B cell (primary cell): ENCODE measurements at places on chromosomes 2 and 18. TPM values are rescaled to one million over a fixed set of nuclear protein-coding genes. Genes with fewer than 3 reads are reported as not detected.

- DNase-seq, result no peak
These were observed 75.6 kb upstream of the MAPRE2 start for GRCh38 chr18:34965566-34965965.

VAMP8 gene
- total RNA-seq, result 73.1 and 73.8 TPM in 2 replicates

GRCh38 chr2:39724828-39725144 is 54.3 kb downstream of the THUMPD2 start:
- no peak for DNase-seq

GRCh38 chr2:70261501-70261900 is 3.6 kb downstream of the PCYOX1 start:
- DNase-seq, result no peak

DNA sequence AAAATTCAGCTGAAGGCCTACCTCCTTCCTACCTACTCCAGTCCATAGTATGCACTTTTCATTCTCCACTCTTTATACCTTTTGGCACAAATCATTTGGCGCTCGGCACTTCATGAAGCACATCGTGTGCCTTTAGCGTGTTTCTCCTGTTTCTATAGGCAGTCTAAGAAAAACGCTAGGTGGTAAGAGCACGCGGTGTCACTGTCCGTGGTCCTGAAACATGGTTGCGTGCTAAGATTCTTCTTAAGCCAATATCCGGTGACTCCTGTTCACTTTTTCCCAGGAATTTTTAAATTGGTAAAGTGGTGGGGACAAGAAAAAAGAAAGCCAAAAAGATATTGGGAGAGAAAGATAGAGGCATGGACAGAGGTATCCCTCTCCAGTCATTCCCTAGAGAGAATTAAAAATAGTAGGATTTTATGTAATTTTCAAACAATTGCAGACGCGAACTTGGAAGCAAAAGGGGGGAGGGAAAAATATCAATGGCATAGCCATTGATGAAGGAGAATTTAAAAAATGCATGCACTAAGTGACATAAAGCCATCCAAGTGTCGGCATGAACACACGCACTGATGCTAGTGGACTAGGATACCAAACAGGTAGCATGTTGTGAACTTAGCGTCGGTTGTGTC is 1.4 kb upstream of the CTNNA2 start:
- DNase-seq, result no peak

DNA sequence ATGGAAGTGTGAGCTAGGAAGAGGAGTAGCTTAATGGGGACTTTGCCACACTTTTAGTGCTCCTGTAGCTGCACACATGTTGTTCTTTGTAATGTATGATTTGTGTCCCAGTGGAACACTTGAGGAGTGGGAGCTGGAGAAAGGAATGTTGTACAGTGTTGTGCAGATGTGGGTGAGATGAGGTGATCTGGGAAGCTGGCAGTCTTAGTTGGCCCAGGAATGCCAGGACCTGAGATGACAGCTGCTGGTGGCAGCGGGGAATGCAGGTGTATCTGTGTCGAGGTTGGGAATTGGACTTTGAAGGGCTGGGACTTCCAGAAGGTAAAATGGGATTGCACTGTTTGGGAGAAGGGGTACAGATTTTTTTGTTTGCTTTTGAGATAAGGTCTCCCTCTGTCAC is 23.6 kb downstream of the NEDD4L start:
- no peak for DNase-seq
